ENCODE measurements at places on chromosomes 12 and 14. TPM values are rescaled to one million over a fixed set of nuclear protein-coding genes. Genes with fewer than 3 reads are reported as not detected.

The BCL7A gene
- 2.6 TPM for total RNA-seq

The ITGB7 gene
- not detected for total RNA-seq

The KRT72 gene
- not detected for total RNA-seq

The DDX54 gene
- total RNA-seq = 108 TPM

The GCH1 gene
- total RNA-seq = 0.64 TPM

The CMA1 gene
- not detected for total RNA-seq

The TAS2R43 gene
- total RNA-seq = not detected

The LYZ gene
- not detected for total RNA-seq

The ADCY4 gene
- total RNA-seq = 0.94 TPM

Data from cardiac ventricle fibroblast (primary cell).